Activated naive CD4-positive, alpha-beta T cell (primary cell): ENCODE measurements at places on chromosomes 6 and 20.

DNA sequence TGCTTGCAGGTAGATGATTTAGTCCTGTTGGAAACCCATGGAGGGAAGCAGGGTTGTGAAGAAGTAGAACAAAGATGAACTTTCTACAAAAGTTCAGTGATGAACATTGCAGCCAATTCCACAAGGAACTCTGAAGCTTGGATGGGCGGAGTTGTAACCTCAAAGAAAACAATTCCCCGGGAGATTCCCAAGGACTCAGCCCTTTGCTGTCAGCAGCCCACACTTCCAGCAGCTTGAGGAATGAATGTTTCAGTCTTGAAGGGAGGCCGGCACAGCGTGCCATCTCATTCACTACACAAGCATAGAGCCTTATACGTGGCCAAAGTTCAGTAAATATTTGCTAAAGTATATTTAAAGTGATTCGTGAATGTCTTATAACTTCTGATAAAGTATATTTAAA lies 269.4 kb downstream of the NKAIN2 start:
- no peak for DNase-seq

DNA sequence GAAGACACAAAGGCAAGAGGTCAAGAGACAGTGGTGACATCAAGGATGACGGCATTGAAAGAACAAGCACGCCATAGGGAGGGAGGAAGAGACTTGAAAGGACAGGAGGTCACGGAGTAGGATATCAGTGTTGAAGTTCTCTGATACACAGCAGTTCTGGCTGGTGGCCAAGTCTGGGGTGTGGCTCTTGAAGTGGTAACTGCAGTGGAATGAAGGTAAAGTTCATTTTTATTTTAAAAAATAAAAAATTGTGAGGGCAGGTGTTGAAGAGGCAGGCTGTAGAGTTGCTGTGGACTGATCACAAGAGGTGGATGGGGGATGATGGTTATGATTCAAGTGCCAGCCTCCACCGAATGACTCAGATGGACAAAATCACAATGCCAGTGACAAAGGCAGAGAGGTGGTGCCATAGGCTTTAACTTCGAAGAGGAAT lies 53.2 kb upstream of the BMP2 start:
- no peak for DNase-seq

- peak; percentile 57 for DNase-seq
Observed at GRCh38 chr20:31861385-31862156, 8.8 kb downstream of the DUSP15 start.

DNA sequence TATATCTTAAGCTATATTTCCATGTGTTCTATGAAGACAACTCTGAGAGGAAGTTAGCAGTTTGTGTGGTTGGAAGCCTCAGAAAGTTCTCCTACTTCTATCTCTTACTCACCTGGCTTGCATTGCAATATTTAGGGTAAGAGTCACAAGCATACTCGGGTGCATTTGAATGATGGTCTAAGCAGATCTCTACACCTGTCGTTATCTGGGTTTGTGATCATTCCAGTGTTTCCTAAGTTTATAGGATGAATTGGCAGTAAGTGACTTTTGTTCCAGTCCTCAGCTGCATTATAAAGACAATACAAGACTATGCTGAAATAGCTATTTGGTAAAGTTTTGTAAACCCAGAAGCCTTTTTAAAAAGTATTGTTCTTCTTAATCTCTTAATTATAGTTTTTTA lies 36.9 kb downstream of the CBFA2T2 start:
- DNase-seq, result no peak

- no peak for DNase-seq
Observed at GRCh38 chr6:13012977-13013680, 296.6 kb downstream of the PHACTR1 start.

- no peak for DNase-seq
Observed at GRCh38 chr6:126650931-126651330, 311.0 kb downstream of the CENPW start.

DNA sequence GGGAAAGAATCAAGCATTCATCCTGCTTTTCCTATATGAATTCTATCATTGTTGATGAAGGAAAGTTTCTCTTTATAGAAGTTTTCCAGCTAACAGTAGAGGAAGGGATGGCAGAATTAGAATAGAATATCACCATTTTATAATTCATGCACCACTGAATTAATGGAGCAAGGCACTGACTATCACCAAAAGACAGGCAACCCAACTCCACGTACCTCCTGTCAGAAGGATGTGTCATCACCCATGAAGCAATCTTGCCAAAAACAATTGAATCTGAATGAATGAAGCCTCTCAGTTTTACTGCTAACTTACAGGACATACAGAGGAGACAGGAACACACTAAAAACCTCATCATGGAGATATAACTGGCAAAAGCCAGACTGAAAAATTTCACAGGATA lies 122.4 kb downstream of the NFATC2 start:
- DNase-seq, result no peak

- DNase-seq, result no peak
Observed at GRCh38 chr6:83546636-83547035, 34.3 kb downstream of the PRSS35 start.

- no peak for DNase-seq
Observed at GRCh38 chr6:127637830-127638409, 60.9 kb downstream of the C6orf58 start.

- no peak for DNase-seq
Observed at GRCh38 chr6:32484614-32484998, 44.9 kb downstream of the HLA-DRA start.

- DNase-seq, result no peak
Observed at GRCh38 chr6:163723759-163724158, 309.2 kb downstream of the QKI start.

- DNase-seq, result no peak
Observed at GRCh38 chr6:132865364-132865763, 51.0 kb downstream of the RPS12 start.

DNA sequence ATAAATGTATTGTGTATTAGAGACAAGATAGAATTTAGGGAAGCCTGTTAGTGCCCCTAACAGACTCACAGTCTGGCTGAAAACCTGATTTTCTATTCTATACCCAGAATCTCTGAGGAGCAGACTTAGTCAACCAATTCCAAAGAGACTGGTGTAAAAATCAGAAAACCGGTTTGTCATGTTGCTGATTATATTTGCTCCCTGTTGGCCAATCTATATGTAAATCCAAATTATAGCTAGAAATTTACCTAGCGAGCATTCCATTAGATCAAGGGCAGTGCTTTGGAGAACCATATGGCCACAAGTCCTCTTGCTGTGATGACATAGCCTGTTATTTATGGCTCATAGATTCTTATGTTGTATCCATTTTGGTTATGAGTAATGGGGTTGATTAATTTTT lies 4.8 kb downstream of the NFYA start:
- DNase-seq, result no peak

- DNase-seq, result no peak
Observed at GRCh38 chr6:85795945-85796344, 153.3 kb upstream of the SYNCRIP start.

DNA sequence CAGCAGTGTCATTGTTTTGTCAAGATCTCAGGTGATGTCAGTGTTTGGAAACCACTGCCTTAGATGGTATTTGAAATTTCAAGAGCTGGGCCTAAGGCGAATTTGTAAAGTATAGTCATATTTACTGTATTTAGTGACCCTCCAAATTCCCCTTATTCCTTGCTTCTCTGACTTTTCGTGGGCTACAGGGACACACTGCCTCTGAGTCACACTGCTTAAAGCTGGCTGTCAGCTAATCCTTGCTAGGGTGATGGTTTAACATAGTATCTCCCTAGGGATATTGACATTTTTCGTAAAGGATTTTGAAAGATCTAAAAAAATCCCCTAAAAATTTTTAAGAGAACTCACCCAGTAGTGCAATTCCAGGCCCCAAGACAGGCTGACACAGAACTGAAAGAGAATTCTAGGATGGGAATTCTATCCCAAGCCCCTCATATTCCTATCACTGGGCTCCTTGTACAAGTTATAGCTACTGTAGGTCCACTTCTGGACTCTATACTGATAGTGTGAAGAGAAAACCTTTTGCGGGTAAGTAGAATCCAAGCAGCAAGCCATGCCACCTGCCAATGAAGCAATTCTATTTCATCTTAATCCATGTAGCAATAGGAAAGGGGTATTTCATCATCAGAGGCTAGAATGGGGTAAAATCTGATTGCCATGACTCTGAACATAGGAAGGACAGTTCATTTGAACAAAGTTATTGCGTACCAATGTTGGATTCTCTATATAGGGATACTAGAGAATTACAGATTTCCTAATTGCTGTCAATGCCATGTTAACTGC lies 4.3 kb downstream of the BMP6 start:
- no peak for DNase-seq

- DNase-seq, result no peak
Observed at GRCh38 chr6:11492464-11493290, 44.9 kb upstream of the TMEM170B start.

- DNase-seq, result no peak
Observed at GRCh38 chr6:36594816-36595643, 868 bp downstream of the SRSF3 start.

DNA sequence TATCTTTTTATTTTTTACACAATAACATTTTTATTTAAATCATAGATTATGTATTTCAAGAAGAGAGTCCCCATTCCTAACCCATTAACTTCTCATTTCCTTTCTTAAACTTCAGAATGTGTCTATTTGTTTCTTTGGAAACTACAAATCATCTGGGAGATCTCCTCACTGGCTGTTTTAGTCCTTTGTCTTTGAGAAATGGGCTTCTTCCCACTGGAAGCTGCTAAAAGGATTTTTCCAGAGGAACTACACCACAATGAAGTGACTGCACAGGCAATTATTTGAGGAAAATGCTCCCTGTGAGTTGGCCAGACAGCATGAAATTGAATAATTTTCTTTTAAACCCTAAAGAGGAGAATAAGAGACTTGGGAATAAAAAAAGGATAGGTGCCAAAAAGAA lies 119.1 kb downstream of the TENT5A start:
- no peak for DNase-seq

DNA sequence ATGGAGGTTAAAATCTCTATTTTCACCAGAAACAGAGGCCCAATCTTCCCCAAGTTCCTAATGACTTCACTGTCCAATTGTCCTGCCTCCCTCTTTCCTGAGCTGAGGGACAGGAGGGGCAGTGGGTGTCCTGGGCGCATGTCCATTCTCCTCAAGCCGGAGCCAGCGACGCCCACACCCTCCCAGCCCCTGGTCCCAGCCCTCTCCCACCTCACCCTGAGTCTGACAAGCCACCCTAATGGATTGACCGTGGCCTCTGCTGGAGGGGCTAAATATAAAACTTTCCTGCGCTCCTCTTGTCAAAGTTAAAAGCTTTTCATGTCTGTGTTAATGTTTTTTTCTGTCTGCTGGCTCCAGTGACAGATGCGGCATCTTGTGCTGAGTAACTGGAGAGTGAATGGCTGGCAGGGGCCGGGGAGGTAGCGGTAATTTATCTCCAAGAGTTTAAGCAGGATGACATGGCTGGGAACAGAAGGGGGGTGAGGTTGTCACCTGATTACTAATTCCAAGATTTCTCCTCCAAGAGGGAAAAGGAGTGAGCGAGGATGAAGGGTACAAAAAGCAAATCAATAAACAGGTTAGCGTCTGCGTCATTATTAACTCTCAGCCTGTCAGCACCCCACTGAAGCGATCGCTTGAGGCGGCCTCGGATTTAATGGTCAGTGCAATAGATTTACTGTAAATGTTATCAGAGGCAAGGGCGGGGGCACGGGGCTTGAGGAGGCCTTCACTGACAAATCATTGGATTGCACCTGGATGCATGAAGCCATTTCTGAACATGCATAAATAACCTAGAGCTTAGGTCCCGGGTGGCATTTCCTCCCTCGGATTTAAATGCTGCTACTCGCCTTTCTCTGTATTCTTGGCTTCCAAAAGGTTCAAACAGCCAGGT lies 118.1 kb upstream of the MAFB start:
- DNase-seq, result no peak

- no peak for DNase-seq
Observed at GRCh38 chr20:10619427-10619826, 54.4 kb downstream of the JAG1 start.

DNA sequence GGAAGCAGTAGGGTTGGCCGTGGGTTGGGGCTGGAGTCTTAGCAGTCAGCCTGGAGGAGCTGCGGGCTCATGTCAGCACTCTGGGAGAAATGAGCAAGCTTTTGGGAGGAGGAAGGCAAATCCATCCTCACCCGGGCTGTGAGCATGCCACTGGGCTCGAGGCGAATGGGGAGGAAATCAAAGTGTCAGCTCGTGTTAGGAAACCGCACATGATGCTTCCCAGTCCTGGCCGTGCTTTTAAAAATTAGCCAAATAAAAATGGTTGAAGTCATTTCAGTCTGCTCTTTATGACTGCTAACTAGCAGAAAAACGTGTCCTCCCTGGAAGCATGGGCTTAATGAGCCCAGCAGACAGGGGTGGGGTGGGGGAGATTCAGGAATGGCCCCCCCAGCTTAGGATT lies 98.1 kb downstream of the NFATC2 start:
- no peak for DNase-seq

DNA sequence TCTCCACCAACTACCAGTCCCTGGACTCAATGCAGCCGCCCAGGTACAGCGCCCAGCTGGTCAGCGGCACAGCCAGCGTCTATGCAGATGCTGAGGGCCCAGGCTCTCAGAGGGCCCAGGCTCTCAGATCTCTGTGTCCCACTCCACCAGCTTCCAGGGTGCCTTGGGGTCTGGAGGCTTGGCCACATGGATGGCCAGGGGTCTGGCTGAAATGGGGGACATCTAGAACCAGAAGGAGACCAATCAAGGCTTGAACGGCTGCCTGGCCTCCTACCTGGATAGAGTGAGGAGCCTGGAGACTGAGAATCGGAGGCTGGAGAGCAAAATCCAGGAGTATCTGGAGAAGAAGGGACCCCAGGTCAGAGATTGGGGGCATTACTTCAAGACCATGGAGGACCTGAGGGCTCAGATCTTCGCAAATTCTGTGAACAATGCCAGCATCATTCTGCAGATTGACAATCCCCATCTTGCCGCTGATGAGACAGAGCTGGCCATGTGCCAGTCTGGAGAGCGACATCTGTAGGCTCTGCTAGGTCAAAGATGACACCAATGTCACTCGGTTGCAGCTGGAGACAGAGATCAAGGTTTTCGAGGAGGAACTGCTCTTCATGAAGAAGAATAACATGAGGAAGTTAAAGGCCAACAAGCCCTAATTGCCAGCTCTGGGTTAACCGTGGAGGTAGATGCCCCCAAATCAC lies 44.1 kb upstream of the GRM4 start:
- DNase-seq, result peak; percentile 31

GRCh38 chr20:58852543-58853271 lies at the start of gene GNAS:
Gene GNAS, plus strand, starts transcription at chr20:58852716.
- DNase-seq, result peak; percentile 26

GRCh38 chr6:56978530-56978929 lies 23.6 kb downstream of the BEND6 start:
- DNase-seq, result no peak

GRCh38 chr20:38414769-38415450 lies 20.2 kb downstream of the SNHG17 start:
- no peak for DNase-seq

GRCh38 chr6:111804627-111805235 lies 68.5 kb downstream of the FYN start:
- peak; percentile 31 for DNase-seq

GRCh38 chr20:34529742-34530141 lies 13.5 kb downstream of the DYNLRB1 start:
- no peak for DNase-seq

- DNase-seq, result no peak
Observed at GRCh38 chr20:51715856-51716185, 52.4 kb downstream of the ATP9A start.

GRCh38 chr6:150930841-150931240 lies 65.3 kb downstream of the MTHFD1L start:
- DNase-seq, result no peak
